ENCODE measurements at places on chromosomes 13 and 19. TPM values are rescaled to one million over a fixed set of nuclear protein-coding genes. Genes with fewer than 3 reads are reported as not detected.

Gene CGB2
- not detected for total RNA-seq

Gene NXNL1
- not detected for total RNA-seq

Gene TLE2
- 2.1 TPM for total RNA-seq

Gene PSG11
- total RNA-seq = not detected

Gene FCGBP
- total RNA-seq = 0.14 TPM

Gene TSSK6
- total RNA-seq = 1.4 TPM

Gene FOXO1
- 0.85 TPM for total RNA-seq

Gene SIGLEC5
- not detected for total RNA-seq

Gene PTH2
- total RNA-seq = not detected

Gene SWSAP1
- 0.43 TPM for total RNA-seq

Gene MED4
- total RNA-seq = 25.9 TPM

Gene TMEM255B
- total RNA-seq = 1.4 TPM

Gene ENOX1
- 7.4 TPM for total RNA-seq

Gene ZNF121
- 33.7 TPM for total RNA-seq

Gene CCDC70
- total RNA-seq = not detected

Gene SLC25A41
- not detected for total RNA-seq

Gene APC2
- total RNA-seq = 0.28 TPM

Gene LCP1
- total RNA-seq = 0.28 TPM

Gene CTXN1
- total RNA-seq = 1.9 TPM

Gene CLEC17A
- 0.28 TPM for total RNA-seq

Gene OR2Z1
- total RNA-seq = not detected

Gene AP1M2
- not detected for total RNA-seq

Gene KCNK6
- total RNA-seq = 19.5 TPM

Gene ZNF541
- 0.28 TPM for total RNA-seq

Gene PSG6
- not detected for total RNA-seq

Gene PRR12
- total RNA-seq = 0.71 TPM

Gene PRSS57
- total RNA-seq = not detected

Gene CAPN12
- not detected for total RNA-seq

Gene ZNF700
- total RNA-seq = 7.8 TPM

Gene CDKN2D
- 3.1 TPM for total RNA-seq

Gene STXBP2
- total RNA-seq = 6.6 TPM

Gene FREM2
- under 0.01 TPM for total RNA-seq

Gene APOC4
- total RNA-seq = not detected

Gene KLK6
- total RNA-seq = not detected

Gene MEIOSIN
- not detected for total RNA-seq

Gene NLRP8
- total RNA-seq = not detected

Gene RNF113B
- not detected for total RNA-seq

Gene MRPL34
- total RNA-seq = 33.7 TPM

Gene ZNF20
- 5.0 TPM for total RNA-seq

Gene PABPC3
- total RNA-seq = 0.09 TPM

Gene HSPB6
- total RNA-seq = 50.3 TPM

Gene ZNF208
- total RNA-seq = 0.85 TPM

Gene DPF1
- total RNA-seq = 0.57 TPM

Gene GNG14
- not detected for total RNA-seq

Gene SLC1A6
- total RNA-seq = not detected

Gene CABP5
- not detected for total RNA-seq

Gene PGLYRP2
- not detected for total RNA-seq

Gene ZNF726
- 0.85 TPM for total RNA-seq

Gene FGF21
- total RNA-seq = 0.14 TPM

Gene ZNF234
- 9.0 TPM for total RNA-seq

Gene ZNF581
- total RNA-seq = 23.9 TPM

Gene OR7D2
- not detected for total RNA-seq

Gene FXYD7
- total RNA-seq = not detected

Gene SLC46A3
- 5.8 TPM for total RNA-seq

Gene RASA3
- 29.0 TPM for total RNA-seq

Gene NLRP12
- total RNA-seq = under 0.01 TPM

Data from smooth muscle cell of bladder (primary cell).